ENCODE measurements at places on chromosomes 5 and 9.

GRCh38 chr5:125708583-125708982, 714.6 kb upstream of the GRAMD2B start:
- DNase-seq: no peak

- no peak for DNase-seq
These were observed 847.0 kb downstream of the TLE1 start for GRCh38 chr9:80842389-80842788.

GRCh38 chr5:816176-816575, 31.6 kb upstream of the ZDHHC11B start:
- no peak for DNase-seq

DNA sequence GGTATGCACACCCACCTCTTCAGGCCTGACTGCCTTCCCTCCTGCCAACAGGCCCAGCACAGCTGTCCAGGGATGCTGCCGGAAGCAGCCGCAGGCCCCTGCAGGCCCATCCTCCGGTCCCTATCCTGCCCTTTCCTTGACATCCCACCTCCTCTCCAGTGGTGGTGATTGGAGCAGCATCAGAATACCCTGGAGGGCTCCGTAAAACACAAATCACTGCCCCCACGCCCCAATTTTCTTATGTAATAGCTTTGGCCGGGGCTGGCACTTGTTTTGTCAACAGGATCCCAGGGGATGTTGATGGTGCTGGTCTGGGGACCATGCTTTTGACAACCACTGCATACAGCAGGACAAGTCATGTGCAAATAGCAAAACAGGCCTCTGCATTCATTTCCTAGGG, 274.5 kb downstream of the GADD45G start:
- DNase-seq: no peak

DNA sequence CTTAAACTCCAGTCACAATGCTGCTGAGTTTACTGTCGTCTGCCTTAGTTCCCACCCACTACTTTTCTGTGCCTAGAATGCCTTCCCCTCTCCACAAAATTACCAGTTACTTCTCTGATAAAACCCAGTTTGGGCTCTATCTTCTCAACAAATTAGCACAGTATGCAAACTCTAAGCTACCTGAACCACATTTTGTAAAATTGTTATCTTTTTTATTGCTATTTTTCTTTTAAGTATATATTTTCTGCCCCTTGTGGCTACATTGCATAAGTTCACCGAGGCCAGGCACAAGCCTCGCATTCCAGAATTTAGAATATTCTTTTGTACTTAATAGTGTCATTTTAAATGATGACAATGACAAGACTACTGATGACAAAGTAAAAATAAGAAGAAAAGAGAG, 60.0 kb downstream of the POU5F2 start:
- no peak for DNase-seq

- no peak for DNase-seq
These were observed 160.6 kb downstream of the COL23A1 start for GRCh38 chr5:178429491-178430185.

- no peak for DNase-seq
These were observed 125.3 kb downstream of the DPYSL3 start for GRCh38 chr5:147384346-147385193.
